ENCODE measurements at places on chromosomes 2 and 18.

- no peak for DNase-seq
These were observed 118.6 kb upstream of the LRATD1 start for GRCh38 chr2:14513903-14514302.

DNA sequence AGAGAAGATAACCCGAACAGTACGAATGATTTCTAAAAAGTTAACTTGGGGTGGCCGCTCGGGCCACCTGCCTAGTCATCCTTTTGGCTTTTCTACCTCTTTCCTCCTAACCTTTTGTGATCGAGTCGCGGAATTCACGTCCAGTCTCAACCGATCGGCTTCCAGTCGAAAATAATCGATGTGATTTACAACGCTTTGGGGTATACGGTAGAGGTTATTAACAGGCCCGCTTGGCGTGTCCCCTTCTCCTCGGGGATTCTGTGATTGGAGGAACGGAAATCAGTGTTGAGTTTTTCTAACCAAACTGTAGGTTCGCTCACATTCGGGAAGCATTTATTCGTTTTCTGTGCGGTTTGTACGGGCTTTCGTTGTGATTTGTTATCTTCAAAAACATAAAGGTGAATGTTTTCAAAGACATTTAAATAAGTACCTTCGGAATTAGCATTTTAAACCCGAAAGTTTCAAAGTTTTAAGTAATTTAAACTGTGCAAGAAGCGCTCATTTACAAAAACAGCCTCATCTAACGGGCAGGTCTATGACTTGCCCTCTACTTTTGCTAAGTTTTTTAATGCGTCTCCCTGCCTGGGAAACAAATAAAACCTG, 588 bp upstream of the FOXI3 start:
- DNase-seq, result peak; percentile 4

DNA sequence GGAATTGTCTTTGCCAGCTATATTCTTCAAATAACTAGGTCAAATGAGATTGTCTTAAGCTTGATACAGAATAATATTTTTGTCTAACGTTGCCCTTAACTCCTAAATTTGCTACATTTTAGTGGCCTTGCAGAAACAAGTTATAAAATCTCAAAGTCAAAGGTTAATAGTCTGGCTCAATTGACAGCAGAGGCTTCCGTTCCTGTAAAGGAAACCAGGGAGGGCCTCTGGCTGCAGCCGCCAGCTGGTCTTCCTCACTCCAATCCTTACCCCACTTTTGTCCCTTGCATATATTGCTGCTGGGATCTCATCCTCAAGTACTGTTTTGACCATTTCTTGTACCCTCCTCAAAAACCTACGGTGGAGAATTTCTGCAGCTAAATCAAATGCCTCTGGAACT, 17.1 kb downstream of the CYB5A start:
- DNase-seq, result no peak

DNA sequence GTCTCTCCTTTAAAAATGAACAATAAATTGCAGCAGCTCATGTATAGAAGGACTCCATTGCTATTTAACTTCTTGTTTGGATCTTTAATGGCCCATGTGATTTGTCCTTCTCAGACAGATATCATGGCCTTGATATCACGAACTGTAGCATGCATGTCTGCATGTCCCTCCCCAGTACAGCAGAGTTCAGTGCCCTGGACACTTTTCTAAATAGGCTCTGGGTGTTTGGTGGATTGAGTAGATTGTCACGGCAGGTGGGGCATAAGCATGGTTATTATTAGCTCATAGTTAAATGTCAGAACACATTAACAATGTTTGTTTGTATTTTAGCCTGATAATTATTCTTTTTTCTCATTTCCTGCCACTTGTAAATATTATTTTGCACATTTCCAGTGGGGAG, 118.3 kb downstream of the LRRTM1 start:
- no peak for DNase-seq

DNA sequence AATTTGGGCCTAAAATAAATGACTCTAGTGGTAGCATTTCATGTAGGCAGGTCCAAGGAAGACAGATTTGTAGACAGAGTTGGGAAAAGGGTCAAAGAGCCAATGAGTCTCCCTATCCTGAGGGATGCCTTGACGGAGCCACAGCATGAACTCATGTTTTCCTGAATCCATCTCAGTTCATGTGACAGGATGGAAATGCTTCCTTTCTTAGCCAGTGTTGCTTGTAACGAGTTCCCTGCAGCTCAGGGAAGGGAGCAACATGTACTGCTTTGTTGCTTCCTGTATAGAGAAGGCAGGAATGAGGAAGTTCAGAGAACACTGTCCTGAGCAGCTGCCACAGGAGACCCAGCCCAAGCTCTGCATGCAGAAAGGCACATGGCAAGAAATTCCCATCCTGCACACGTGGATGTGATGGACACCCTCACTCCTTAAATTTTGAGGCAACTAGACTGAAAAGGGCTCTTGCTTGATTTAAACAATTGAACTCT, 27.9 kb downstream of the TMEM17 start:
- DNase-seq, result no peak

DNA sequence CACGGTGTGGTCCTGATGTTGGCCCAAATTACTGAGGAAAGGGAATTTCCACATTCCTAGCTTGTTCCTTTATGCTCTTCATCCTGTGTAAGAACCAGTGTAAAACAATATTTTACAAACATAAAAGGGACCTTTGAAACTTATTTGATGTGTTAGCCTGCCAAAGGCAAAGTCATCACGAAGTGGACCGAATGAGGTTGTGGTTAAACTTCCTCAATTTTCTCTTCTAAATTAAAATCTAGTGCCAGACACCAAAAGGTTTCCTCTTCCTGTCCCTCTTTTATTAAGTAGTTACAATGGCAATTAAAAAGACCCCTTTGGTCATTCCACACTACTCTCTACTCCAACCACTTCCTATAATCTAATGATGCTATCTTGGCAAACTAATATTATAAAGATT, 279.8 kb downstream of the AFF3 start:
- no peak for DNase-seq

- DNase-seq, result no peak
These were observed 121.5 kb downstream of the PIEZO2 start for GRCh38 chr18:11027862-11028261.

DNA sequence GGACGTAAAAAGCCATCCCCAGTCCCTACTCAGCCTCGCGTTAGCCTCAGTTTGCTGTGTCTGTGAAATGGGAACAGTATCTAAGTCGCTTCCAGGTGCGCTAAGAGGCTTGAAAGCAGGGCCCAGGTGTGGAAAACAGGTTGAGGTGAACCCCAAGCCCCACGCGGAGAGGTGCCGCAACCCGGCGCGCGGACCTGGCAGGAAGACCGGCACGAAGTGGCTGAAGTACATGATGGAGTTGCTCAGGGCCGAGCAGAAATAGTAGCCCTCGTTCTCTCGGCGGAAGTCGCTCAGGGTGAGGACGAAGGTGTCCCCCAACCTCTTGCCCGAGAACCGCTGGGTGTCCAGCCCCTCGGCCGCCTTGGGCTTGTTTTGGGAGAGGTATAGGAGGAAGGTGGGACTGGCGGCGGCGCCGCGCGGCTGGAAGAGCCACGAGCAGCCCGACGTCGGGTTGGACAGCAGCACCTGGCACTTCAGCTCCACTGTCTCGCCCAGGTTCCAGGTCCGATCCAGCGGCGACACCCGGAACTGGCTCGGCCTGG, 508 bp downstream of the CD8A start:
- DNase-seq, result peak; percentile 26

- no peak for DNase-seq
These were observed 110.0 kb downstream of the KCNE4 start for GRCh38 chr2:223161873-223162458.

DNA sequence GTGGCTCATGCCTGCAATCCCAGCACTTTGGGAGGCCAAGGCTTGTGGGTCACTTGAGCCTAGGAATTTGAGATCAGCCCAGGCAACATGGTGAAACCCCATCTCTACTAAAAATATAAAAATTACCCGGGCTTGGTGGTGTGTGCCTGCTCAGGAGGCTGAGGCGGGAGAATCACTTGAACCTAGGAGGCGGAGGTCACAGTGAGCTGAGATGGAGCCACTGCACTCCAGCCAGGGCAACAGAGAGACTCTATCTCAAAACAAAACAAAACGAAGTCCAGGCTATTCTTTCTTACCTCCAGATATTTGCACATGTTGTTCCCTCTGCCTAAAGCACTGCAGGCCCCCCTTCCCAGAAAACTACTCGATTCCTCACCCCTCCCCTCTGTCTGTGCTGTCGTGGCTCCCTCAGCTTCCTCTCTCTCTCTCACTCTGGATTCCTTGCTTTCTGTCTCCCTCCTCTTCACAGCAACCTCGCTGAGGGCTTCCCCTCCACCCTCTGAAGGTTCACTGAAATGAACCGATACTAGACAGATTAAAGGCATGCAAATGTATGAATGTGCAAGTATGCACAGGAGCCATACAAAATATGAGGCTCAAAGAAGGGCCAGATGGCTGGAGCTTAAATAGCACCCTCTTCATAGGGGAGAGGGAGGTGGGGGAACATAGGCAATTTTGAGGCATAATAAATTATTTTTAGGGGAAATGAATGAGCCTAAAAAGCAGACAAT, 18.5 kb downstream of the TMEM177 start:
- peak; percentile 56 for DNase-seq

DNA sequence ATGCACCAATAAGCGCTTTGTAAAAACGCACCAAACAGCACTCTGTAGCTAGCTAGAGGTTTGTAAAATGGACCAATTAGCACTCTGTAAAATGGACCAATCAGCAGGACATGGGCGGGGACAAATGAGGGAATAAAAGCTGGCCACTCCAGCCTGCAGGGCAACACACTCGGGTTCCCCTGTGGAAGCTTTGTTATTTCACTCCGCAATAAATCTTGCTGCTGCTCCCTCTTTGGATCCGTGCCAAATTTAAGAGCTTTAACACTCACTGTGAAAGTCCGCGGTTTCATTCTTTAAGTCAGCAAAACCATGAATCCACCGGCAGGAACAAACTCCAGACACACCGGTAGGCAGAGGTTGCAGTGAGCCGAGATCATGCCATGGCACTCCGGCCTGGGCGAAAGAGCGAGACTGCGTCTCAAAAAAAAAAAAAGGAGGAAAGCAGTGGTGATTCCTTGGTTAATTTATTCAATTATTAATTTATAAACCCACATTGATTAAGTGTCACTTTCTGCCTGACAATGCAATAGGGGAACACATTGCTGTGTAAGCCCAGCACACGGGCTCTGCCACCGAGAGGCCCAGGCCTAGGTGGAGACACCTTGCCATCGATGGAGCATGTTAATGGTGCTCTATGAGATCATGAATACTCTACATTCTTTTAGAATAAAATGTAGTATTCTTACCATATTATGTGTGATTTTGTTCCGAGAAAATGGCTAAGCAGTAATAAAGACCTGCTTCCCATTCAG, 687.6 kb upstream of the HS6ST1 start:
- no peak for DNase-seq

- no peak for DNase-seq
These were observed 244.9 kb downstream of the HDAC4 start for GRCh38 chr2:239155806-239156480.

DNA sequence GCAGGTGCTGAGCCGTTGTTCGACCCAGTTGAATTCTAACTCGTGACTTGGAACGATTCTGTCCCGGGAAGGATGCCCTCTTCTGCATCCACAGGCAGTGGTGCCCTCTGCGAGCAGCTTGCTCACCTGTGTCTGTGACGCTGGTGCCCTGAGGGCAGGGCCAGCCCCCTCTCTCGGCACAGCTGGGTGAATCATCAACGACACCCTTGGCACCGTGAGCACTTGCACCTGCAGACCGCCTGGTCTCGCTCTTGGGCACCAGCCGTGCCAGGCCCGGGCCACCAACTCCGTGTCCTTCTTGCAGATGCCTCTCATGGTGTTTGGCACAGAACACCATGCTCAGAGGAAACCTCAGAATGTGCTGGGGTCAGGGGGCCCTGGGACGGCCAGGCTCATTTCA, 75.0 kb downstream of the SLC66A2 start:
- DNase-seq, result no peak

DNA sequence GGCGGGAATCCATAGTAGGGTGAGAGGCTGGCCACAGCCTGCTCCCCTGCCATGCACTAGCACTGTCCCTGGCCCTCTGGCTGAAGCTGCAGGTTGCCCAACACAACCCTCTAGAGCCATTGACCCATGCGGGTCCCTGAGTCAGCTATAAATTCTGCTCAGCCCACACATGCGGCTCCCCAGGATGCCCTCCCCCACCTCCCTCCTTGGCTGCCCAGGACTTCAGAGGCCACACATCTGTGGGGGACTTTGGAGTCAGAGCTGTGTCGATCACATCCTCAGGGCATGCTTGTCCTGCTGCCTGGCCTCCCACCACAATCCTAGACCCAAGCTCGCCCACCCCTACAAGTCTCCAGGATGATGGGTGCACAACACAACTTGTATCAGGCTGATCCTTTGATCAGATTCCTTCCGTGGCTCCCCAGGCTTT, 97.0 kb downstream of the TFCP2L1 start:
- no peak for DNase-seq

- DNase-seq, result peak; percentile 16
These were observed 327 bp downstream of the LTBP1 start for GRCh38 chr2:32947076-32947483.

GRCh38 chr18:49301608-49302007, 158.8 kb downstream of the DYM start:
- no peak for DNase-seq

DNA sequence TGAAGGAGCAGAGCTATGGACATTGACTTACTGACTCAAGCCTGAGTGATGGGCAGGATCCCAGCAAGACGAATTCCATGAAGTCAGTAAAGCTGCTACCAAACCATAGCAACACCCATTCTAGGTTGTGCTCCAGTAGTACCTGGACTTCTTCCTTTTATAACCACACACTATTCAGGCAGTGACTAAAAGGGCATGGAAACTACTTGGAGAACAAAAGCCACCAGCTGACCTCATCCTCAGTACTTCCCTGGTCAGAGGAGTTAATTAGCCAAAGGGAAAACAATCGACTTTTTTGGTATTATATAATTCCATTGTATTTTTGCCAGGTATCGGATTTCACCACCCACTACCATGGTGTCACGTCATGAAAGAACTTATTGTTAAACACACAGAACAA, 237.1 kb downstream of the TTC32 start:
- DNase-seq, result no peak

- DNase-seq, result no peak
These were observed 613.9 kb downstream of the IRS1 start for GRCh38 chr2:226185616-226186211.

DNA sequence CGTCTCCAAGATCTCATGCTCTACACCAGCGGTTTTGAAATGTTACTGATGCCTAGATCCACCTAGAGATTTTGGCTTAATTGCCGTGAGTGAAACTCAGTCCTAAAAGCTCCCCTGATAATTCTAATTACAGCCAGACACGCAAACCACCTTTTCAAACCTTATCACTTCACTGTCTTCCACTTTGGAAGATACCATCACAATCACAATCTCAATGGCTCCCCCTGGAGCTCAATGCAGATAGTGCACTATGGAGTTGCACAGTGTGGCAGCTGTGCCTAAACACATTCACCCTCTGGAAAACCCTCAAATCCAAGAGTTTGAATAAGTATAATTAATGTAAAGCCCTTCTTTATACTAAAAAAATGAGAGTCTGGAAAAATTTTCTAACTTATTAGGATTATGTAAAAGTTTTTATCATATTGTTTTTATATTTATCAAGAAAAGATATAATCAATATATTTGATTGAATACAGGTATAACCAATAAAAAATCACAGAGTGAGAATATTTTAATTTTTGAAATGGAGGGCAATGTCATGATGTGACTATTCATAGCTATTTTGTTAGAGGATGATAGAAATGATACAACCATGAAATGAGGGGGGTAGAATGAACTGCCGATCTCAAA, 102.9 kb upstream of the SLC8A1 start:
- peak; percentile 75 for DNase-seq
